SW480 (cell line): ENCODE measurements at places on chromosomes 16 and 17.

DNA sequence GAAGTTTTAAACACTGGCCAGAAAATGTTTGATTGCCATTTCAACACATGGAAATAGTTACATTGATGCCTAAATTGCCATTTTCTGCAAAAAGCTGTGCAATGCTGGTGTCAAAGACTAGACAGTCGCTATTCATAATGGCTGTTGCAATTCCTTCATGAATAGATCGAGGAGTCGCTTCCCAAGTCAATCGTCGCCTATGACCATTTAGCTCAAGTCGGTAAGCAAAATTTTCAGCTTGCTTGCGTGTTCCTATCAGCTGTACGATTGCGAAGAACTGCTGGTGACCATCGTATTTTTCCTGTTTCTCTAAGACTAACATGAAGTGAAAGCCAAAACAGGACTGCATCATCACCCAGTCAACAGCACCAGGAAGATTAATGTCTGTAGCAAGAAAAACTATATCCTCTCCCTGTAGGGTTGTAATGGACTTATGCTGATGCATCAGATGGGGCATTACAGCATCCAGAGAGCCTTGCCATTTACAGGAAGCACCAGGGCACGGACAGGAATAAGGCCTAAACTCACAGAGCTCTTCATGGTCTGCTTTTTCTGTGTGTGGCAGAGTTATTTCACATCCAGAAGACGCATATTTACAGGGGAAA lies 23.6 kb downstream of the SIAH1 start:
- no peak for DNase-seq

DNA sequence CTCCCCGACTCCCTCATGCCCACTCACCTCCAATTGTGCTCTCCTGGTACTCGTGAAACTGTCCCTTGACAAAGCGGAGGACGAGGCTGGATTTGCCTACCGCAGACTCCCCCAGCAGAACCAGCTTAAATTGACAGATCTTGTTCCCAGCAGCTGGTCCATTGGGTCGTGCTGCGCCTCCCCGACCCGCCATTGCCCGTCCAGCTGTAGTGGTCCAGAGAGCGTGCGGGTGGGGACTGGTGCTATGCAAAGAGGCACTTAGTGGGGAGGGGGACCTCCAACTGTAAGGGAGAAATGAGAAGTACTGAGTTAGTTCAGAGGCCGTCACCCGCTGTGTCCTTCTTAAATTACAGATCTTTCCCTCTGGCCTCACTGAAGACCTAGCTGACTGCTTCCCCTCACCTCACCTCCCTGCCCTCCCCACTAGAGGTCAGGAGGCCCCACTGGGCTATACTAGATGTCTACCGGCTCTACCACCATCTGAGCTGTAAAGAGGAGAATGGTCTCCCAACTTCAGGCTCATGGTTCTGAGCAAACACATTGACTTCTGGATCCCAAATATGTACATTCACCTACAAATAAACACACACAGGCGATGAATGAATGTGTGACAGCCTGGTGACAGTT lies 7.8 kb downstream of the HSPB9 start:
- no peak for DNase-seq

DNA sequence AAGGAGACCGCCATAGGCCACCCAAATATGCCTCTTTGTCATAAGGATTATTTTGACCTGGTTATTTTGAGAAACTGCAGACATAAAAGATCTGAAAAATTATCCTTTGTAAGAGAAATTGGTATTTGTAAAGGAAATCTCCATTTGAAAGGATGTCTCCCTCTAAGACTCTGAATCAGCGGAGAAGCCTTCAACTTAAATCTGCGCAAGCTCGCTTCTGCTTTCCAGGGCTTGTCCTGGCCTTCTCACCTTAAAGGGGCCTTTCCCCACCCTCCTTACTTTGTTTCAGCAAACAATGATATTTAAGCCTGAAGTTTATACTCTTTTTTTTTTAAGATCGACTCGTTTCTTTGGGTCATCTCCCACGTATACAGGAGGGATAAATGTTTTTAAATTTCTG lies 34.5 kb downstream of the HSBP1 start:
- no peak for DNase-seq

GRCh38 chr17:20263595-20263994 lies 203.7 kb downstream of the LGALS9B start:
- DNase-seq = peak; percentile 74

DNA sequence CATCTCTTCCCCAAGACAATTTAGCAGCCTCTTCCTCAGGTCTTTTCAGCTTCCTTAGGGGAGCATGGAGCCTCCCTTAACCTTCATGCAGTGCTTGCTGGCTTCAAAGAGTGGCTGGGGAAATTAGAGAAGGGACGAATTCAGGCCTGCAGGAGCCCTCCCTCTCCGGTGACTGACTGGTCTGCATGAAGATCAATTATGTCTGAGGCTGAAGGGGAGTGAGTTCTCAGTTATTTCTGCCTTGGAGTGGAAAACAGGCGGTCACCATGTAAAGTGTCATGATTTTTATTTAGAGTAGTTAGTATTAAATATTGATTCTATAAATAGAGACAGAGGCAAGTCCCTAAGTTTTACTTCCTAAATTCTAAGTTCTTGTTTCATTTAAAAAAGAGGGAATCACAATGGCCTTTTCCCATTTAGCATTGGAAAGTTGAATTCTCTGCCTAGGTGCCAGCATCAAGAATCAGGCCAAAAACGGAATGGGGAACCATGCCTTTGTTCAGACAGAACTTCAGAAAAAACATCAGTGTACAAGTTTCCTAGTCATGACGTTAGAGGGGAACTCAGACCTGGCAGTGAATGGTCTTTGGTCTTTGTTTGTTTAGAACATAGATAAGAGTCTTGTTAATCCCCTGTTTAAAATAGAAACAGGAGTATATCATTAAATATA lies 4.4 kb downstream of the GABARAPL2 start:
- DNase-seq = no peak

- no peak for DNase-seq
Measured at GRCh38 chr16:85049706-85050305, 22.2 kb downstream of the KIAA0513 start.
